HepG2 (cell line): ENCODE measurements at places on chromosomes 3 and 15.
A peak's percentile ranks its signal among the peaks of the same experiment; 100 is the strongest.

DNA sequence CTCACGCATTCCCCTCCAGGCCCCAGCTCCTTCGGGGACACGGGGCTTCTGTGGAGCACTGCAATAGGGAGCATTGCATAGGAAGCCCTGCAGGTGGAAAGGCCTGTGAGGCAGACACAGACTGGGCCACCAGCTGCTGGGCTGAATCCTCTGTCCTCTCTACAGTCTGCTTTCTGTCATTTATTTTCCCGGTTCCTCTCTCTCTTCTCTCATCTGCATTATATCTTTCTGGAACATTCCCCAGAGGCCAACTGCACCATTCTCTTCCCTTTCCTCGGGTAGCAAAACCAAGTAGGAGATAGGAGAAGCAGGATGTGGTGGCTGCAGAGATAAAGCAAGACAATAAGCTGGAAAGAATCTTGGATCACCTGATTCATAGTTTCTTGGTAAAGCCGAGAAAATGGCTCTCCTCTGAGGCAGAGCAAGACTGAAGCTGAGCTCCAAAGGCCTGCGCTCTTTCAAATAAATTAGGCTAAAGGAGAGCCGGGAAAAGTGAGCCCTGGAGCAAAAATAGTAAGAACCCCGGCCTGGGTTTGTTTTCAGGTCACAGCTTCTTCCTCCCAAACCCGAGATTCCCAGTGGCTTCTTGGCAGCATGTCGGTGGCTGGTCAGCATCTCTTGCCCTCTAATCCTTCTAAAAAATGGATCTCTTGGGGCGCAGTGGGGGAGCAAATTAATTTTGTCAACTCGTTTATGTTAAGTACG is 5.3 kb downstream of the TM4SF4 start:
- DNase-seq: no peak

DNA sequence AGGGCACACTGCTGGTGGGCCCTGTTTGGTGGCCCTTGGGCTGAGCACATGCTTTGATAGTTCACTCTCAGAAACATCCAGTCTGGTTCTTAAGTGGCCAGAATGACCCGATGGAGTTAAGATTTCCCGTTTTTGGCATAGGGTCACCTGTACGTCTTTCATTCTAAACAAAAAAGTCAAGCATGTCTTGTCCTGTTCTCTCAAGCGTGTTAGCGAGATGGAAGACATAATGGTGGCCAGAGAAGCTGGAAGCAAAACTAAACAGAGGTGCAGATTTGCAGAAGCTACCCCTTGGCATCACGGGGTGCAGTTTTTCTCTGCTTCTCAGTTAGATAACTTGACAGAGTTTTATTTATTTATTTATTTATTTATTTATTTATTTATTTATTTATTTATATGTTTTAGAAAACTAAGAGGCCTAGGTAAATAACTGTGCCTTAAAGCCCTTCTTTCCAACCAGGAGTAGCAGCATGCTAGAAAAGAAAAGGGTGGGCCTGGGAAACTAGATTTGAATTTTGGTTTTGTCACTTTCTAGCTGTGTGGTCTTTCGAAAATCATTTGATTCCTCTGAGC is 63.0 kb downstream of the ST6GAL1 start:
- no peak for DNase-seq

DNA sequence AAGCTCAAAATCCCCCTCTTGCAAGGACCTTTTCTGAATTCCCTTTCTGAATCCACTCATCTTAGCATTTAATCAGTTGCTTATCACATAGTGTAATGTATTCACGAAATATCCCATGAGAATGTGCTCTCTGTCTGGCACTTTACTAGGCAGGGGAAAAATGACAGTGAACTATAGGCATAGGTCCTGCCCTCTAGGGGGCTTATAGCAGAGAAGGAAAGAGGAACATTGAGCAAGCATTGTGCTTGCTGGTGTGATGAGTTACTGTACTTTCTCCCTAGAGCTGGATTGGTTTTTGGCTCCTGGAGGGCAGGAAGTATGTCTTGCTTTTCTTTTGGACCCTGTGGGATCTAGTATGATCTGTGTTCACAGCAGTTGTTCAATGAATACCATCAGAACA is 26.5 kb downstream of the DUOX2 start:
- peak; percentile 38 for DNase-seq

DNA sequence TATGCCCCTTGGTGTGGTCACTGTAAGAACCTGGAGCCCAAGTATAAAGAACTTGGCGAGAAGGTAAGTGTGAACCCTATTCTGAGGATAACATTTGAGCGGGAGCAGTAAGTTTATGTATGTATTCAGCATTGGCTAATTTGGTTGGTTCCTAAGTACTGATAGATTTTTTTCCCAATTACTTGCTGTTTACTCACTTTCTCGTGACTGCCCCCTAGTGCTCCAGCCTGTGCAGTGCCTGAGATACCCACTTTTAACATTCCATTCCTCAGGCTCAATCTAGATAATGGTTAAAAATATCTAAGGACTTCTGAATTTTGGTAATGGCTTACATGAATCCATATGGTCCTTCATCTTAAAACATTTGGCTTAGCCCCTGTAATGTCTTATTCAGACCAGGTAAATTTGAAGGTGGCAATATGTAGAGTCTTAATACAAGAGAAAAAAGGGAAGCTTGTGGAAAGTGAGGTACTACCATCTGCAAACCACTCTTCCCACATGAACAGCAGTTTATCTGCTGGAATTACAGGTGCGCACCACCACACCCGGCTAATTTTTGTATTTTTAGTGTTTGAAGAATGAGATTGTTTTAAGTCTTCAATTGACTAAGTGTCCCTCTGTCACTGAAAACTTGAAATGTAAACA is 7.1 kb downstream of the ELL3 start:
- DNase-seq: peak; percentile 50

DNA sequence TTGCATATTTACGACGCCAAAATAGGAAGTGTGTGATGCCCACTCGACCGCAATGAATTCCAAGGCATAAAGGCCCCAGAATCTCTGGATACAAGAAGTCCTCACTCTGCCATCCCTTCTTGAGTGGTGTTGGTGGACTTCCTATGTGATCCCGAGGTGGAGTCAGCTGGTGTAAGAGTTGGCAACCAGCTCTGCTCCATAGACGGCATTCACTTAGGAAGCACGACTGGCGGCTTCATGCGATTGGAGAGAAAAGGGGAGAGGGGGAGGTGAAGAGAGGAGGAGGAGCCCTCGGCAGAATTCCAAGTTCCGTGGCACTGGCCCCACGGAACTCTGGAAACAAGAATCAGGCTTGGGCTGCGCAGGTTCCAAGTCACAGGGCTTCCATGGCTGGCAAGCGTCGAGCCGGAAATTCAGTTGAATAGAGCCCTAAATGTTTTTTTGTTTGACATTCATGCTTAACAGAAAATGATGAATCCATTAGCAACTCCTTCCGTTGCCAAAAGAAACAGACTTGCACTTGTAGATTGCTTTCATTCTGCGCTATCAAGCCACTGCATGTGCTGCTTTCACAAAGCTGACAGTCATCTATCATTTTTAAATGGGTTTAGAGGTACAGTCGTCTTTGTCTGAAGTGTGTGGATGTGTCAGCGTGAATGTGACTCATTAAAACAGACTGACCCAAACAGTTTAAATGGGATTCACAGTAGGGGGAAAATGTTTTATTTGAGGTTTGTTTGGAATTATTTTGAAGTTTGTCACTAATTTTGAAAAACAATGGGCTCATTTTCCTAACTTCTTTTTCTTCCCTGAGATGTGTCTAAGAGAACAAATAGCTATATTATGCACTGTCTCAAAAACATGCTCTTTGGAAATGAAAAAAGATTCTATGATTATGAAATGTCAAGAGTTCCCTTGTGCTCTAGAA is 428.3 kb upstream of the ATP11B start:
- no peak for DNase-seq

GRCh38 chr15:40051616-40052415 is 12.8 kb upstream of the SRP14 start:
- DNase-seq: no peak

DNA sequence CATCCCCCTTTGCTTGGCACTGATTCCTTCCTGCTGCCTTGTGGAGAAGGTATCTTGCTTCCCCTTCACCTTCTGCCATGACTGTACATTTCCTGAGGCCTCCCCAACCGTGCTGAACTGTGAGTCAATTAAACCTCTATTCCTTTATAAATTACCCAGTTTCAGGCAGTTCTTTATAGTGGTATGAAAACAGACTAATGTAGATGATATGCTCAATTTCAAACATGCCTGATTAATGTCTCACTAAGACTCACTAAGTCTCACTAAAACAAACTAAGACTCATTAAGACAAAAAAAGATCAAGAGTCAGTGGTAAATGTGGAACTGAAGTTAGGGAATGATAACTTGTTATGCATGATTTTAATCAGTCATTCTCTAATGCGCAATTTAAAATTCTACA is 606.6 kb downstream of the RBMS3 start:
- no peak for DNase-seq

GRCh38 chr15:95440712-95441111 is 889.8 kb upstream of the NR2F2 start:
- DNase-seq: no peak

DNA sequence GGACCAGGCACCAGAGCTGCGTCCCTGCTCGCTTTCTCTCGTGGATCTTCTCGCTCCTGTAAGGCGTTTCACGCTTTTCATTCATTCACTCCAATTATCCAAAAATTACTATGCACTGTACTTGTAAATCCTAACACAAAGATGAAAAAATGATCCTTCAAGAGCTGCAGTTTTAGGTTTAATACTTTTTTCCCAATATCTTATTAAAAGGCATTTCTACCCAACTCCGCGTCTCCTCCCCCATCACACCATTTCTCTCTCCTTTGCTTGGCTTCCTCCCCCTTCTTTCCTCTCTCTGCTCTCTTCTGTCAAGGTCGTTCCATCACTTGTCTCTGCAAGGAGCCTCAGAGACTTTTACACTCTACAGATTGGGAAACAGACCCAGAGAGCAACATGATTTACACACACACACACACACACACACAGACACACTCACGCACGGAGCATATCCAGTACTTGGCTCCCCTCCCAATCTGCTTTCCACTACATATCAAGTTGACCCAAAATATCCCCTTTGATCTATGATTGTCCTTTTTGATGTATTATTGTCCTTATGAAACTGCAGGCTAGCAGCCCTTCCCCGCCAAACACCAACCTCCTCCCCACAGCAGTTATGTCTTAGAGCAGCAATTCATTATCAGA is 479 bp upstream of the CLDN1 start:
- DNase-seq: no peak
